ENCODE measurements at places on chromosomes 11 and 22.
A peak's percentile ranks its signal among the peaks of the same experiment; 100 is the strongest.

DNA sequence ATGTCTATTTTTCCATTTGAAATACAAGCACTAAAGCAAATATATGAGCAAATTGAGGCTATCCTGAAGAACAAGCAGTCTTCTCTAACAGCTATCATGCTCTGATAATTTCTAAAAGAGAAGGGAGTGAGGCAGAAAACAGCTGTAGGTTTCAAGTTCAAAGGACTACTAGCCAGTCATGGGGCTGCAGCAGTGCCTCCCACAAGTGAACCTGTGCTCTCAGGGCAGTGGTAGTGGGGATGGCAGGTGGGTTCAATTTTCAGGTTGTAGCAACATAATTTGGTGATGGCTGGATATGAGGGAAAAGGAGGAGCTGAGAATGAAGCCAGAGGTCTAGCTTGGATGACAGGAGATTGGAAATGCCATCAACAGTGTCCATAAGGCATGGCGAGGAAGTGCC lies 93.5 kb upstream of the ARHGAP20 start:
- no peak for DNase-seq

DNA sequence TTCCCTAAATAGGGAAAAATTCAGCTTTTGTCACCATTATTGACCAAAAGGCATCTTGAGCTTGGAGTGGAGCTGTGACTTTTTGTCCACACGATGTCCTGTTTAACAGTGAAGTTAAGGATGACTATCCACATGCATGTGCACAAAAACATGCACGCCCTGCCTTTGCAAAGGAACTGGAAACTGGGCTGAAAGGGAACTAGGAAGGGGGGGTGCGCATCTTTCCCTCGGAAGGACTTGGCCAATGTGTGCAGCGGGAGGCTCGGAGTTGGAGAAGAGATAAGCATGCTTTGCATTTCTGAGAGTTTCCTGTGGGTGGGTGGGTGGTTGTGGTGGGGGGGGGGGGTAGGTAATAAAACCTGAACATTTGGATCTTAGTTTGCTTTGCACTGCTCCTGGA lies 411 bp upstream of the KIRREL3 start:
- no peak for DNase-seq

DNA sequence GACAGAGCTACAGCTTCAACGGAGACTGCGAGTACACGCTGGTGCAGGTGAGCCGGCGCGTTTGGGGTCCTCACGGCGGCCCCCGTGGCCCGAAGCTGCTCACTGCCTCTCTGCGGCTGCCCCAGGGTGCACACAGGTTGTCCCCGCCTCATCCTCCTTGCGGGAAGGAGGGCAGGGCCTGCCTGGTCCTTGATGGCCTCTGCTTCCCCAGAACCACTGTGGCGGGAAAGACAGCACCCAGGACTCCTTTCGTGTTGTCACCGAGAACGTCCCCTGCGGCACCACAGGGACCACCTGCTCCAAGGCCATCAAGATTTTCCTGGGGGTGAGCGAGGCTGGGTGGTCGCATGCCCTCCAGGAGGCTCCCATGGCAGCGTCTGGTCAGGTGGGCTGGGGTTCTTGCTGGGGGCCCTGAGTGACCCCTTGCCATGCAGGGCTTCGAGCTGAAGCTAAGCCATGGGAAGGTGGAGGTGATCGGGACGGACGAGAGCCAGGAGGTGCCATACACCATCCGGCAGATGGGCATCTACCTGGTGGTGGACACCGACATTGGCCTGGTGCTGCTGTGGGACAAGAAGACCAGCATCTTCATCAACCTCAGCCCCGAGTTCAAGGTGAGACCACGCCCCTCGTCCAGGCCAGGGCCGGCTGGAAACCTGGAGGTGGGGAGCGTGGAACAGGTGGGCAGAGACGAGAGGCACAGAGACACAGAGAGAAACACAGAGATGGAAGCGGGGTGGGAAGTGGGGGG lies 19.4 kb downstream of the MUC5AC start:
- no peak for DNase-seq

DNA sequence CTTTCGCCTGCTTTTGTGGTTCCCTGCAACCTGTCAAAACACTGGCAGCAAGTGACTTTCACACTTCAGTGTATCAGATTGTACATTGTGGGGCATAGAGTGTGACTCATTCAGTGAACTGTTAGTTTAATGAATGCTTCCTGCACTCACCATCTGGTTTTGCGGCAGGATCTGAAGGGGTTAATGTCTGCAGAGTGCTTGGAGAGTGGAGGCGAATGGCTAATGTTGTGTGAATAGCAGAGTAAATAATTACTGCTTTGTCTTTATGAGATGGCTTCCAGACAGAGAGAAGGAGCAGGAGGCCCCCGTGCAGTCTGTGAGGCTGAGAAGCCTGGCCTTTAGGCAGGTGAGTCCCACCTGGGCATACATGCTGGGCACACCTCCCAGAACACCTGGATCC lies 454.3 kb upstream of the KIRREL3 start:
- DNase-seq: peak; percentile 1

DNA sequence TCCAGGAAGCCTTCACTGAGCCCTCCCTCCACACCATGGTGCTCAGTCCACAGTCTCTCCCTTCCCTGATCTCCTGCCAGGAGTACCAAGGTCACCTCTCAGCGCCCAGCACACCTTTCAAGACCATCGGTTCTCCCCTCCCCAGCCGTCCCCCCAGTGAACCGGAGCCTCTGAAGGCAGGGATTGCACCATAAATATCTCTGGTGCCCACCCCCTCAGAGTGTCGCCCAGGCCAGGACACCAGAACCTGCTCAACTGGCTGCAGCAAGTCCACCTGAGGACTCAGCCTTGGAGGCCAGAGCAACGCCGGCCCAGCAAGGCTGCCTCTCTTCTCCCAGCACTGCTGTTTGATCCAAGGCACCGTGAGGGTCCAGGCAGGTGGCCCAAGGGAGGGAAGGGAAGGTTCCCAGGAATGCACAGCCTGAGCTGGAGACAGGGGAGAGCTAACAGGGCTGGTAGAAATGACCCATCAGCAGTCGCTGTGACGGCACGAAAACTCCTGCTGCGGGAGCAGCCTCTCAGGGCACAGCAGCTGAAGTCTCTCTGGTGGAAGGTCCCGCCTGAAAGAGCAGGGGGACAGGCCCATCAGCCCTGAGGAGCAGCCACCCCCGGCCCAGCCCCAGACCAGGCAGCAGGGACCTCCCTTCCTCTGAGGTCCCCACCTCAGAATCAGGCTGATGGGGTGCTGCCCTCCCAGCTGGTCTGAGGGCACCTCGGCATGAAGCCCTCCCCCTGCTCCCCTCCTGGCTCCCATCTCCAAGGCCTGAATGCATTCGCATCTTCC lies 80.3 kb downstream of the BUD13 start:
- DNase-seq: no peak

DNA sequence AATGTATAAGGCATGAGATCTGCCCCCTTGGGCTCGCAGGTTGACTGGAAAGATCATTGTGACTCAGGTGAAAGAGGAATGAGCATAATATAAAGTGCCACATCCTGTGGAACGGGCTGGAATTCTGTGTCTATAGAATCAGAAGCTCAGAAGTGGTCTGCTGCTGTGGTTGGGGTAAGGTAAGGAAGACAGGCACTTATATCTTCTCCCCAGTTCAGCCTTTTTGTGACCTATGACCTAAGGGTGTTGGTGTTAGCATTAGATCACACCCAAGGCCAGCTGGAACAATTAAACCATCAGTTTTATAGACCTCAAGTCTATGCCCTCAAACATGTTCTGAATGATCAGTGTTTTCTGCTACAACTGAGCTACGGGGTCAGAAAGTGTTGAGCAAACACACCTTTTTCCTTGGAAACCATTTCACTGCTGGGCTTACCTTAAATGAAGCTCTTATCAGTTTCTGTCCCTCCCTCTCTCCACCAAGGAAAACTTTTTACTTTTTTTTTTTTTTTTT lies 15.7 kb upstream of the POU2AF3 start:
- no peak for DNase-seq

- no peak for DNase-seq
Observed at GRCh38 chr22:21651521-21652009, 9.5 kb downstream of the SDF2L1 start.

- DNase-seq: peak; percentile 95
Observed at GRCh38 chr11:123454060-123454651, 24.1 kb downstream of the GRAMD1B start.

Data from activated CD4-positive, alpha-beta T cell treated with anti-CD3 and anti-CD28 coated beads, Interleukin-2, amount 50 U/mL, for 16 hours (primary cell).